ENCODE measurements at places on chromosomes 7 and 10. TPM values are rescaled to one million over a fixed set of nuclear protein-coding genes. Genes with fewer than 3 reads are reported as not detected.

NOS3 gene
- polyA plus RNA-seq: 12.3 TPM

IGFBP1 gene
- polyA plus RNA-seq: 0.66 TPM

CC2D2B gene
- 1.8 TPM for polyA plus RNA-seq

PPP1R3C gene
- 32.4 TPM for polyA plus RNA-seq

MMD2 gene
- polyA plus RNA-seq: 0.23 TPM

GIMAP8 gene
- polyA plus RNA-seq: 8.6 TPM

SMKR1 gene
- 3.2 TPM for polyA plus RNA-seq

SDK1 gene
- polyA plus RNA-seq: 8.9 TPM

GET4 gene
- 62.0 TPM for polyA plus RNA-seq

EIF4H gene
- polyA plus RNA-seq: 298 TPM

TMEM176B gene
- 90.2 TPM for polyA plus RNA-seq

CARD11 gene
- 2.2 TPM for polyA plus RNA-seq

NAT16 gene
- 0.25 TPM for polyA plus RNA-seq

UTF1 gene
- polyA plus RNA-seq: not detected

PKD2L1 gene
- polyA plus RNA-seq: 0.11 TPM

CUZD1 gene
- polyA plus RNA-seq: 1.7 TPM

NUTM2E gene
- 0.81 TPM for polyA plus RNA-seq

PTTG1IP2 gene
- polyA plus RNA-seq: not detected

AKR1C8 gene
- polyA plus RNA-seq: 1.1 TPM

ZPBP gene
- 0.53 TPM for polyA plus RNA-seq

TAS2R3 gene
- polyA plus RNA-seq: 1.6 TPM

MYH16 gene
- polyA plus RNA-seq: 0.31 TPM

PTPN20 gene
- polyA plus RNA-seq: 3.1 TPM

CDK6 gene
- 40.3 TPM for polyA plus RNA-seq

VWDE gene
- polyA plus RNA-seq: 5.1 TPM

CDC14C gene
- polyA plus RNA-seq: not detected
